ENCODE measurements at places on chromosomes 7 and 10.

DNA sequence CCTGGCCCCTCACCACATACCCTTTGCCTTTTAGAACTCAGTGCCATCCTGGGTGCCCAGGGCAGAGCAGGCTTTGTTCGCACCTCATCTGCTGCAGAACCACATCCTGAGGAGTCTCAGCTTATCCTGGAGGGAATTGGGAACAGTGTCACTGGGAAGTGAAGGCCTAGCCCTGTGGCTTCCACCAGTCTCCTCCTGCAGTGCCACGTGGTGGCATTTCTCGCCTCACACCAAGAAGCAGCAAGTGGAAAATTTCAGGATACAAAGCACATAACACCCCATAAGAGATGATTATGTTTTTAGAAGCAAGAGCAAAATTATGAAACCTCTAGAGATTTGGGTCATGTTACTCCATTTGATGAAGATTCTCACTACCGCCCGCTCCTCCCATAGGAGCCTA, 26.8 kb downstream of the UBE2D4 start:
- DNase-seq = no peak

DNA sequence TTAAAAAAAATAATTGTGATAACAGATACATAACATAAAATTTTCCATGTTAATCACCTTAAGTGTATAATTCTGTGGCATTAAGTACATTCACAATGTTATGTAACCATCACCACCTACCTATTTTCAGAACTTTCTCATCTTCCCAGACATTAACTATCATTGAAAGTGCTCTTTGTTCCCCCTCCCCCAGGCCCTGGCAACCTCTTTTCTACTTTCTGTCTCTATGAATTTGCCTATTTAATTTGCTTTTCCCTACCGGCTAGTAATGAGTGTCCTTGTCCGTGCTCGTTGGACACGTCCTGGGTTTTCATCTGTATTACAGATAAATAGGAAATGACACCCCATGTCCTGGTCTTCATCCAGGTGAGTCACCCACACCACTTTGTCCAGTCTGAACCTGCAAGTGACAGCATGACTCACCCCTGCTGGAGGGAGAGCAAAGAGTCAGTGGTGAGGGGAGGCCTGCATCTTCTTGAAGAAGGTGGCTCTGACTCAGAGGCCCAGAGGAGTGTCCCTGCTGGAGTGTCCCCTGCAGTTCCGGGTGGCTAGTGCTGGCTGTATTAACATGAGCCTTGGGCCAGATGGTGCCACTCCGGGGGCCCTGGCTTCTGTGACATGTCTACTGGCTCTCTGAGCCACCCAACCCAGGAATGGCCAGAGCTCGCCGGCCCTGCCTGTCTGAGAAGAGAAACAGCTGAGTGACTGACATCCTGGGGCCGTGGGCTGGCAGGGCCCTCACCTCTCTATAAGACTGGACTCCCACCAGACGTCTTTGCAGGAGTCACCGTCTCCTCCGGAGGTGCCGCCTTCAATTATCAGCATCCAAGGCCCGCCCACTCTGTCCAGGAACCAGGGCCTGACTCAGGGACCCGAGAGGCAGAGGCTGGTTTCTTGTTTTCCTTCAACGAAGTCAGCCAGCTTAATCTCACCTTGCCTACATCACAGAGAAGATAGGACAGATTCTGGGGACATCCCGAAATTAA, 503.2 kb upstream of the MKI67 start:
- DNase-seq = no peak

DNA sequence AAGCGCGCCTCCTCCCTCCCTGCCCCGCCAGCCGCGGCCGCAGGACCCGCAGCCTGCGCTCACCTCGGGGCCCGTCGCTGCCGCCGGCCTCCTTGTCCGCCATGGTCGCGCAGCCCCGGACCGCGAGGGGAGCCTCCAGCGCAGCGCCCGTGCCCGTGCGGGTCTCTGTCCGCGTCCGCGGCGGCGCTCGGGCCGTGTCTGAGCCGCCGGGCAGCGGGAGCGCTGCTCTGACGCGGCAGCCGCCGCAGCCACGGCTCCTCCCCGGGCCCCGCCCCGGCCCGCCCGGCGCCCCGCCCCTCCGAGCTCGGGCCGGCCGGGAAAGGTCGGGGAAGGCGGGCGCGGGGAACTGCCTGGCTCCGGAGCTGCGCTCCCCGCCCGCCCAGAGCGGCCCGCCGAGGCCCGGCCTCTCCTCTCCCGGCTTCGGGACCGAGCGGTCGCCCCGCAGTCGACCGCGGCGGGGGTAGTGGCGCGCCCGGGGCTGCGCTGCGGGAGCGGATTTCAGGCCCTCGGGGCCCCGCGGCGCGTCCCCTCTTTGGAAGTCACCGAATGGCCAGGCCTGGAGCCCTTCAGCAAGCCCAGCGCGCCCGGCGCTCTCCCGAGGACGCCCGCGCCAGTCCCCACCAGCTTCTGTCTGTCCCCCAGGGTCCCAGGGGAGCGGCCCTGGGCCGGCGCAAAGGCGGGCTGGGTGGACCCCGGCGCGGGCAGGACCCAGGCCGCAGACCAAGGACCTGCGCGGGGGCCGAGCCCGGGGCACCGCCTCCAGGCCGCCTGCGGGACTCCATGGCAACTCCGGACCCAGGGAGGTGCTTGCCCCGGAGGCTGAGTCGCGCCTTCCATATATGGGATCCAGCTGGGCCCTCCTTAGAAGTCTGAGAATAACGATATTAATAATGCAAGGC, at the start of gene HSPA12A:
TSS of gene HSPA12A (minus strand) at position 200 of the 899 bp plus-strand sequence. CDS start at position 103, 97 bp downstream.
- DNase-seq = peak; percentile 69

DNA sequence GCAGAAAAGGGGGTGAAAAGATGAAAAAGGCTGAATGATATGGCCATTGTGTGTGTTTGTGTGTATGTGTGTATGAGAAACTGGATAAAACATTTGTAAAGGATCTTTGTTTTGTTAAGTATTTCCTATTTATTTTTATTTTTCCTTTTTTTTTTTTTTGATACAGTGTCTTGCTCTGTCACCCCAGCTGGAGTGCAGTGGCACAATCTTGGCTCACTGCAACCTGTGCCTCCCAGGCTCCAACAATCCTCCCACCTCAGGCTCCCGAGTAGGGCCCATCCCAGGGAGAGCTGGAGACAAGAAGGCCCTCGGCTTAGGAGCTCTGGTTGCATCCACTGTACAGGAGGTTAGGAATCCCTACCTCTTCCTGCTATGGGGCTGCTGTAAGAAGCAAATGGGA, 6.9 kb upstream of the CALML5 start:
- no peak for DNase-seq

DNA sequence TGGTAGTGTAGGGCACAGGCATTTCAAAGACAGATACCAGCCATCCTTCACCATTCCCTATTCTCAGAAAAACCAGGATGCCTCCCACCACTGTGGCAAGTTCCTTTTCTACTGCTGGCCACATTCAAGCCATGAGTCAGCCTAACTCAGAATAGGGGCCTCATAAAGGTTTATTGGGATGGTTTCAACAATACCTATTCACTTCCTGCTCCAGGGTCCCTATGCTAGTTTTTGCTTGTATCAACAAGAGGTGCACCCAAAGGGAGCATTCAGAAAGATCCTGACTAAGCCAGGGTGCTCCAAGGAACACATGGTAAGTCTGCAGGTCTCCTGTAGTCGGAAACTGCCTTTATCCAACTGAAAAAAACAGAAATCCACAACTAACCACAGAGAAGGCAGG, 76.9 kb upstream of the EGR2 start:
- no peak for DNase-seq

GRCh38 chr10:87531908-87532622, 27.4 kb downstream of the MINPP1 start:
- no peak for DNase-seq

- DNase-seq = no peak
These were observed 11.0 kb downstream of the ZMIZ1 start for GRCh38 chr10:79079490-79080355.

DNA sequence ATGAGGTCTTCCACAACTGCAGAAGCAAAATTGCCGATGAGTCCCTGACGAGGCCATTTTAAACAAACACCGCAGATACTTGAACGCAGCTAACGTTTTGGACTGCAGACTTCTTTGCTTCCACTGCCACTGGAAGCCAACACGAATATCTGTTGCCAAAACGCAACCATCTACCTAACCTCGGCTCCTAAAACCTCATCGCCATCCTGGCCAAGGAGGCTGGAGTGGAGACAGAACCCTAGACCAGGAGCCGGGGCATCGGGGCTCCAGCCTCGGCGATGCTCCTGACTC, 493 bp downstream of the WDR91 start:
- no peak for DNase-seq

DNA sequence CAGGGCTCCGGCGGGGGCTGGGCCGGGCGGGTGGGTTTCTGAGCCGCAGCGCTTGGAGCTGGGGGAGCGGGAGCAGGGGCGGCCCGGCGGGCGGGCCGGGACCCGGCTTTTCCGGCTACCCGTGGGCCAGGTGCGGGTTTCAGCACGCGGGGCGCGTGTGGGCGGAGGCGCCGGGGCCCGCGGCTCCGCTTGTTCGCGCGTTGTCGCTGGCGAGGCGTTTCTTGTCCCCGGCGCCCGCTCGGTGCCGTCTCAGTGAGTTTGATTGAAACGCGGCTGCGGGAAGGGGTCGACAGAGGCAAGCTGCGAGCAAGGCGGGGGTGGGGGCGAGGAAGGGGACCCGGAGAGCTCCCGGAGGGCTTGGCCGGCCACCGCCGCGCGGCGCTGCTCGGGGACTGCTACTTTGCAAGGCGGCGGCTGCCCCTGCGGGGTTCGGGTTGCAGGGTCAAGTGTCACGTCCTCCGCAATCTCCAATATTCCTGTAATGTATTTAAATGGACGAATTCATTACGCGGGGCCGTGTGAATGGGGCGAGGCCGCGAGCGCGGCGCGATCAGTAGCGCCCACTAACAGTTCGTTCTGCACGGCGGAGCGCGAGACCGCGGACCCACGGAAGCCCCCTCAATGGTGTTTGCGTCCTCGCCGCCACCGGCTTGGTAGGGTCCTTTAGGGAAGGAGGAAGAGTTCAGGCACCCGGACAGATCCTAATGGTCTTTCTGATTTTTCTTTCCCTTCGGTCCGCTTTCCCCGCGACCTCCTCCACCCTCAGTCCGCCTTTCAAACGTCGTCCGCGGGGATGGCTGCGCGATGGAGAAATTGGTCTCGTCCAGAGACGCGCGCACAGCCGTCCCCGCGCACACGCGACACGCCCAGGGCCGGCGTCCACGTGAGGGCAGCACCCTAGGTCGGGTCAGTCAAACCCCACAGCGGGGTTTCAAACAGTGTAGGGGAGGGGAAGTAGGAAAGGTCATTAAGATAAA, 76.9 kb downstream of the INSIG1 start:
- no peak for DNase-seq

DNA sequence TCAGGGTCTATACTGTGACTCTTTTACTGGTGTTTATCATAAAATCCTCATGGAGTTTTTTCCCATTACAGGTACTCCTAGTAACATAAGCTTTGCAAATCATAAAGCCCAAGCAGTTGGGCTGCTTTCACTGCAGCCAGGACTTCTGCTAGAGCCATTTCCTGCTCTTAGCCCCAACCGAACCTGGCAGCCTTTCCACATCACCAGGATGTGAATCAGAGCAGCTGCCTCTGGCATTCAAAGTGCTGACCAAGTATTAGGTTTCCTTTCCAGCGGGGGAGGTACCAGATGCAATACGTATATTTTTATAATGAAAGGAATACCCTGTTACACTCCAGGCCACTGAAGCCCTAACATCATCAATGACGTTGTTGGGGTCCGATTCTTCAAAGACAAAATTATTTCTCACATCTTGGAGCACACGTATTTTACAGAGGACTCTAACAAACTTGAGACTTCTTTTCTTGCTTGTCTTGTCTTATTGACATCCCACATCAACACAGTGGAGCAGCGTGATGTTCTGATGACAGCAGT, 3.6 kb upstream of the HTR5A start:
- DNase-seq = no peak

GRCh38 chr10:49053053-49053997, 62.0 kb downstream of the VSTM4 start:
- no peak for DNase-seq

GRCh38 chr10:71713135-71714030, 6.2 kb downstream of the C10orf105 start:
- DNase-seq = no peak

GRCh38 chr10:119755446-119755845, 29.6 kb downstream of the INPP5F start:
- DNase-seq = no peak

DNA sequence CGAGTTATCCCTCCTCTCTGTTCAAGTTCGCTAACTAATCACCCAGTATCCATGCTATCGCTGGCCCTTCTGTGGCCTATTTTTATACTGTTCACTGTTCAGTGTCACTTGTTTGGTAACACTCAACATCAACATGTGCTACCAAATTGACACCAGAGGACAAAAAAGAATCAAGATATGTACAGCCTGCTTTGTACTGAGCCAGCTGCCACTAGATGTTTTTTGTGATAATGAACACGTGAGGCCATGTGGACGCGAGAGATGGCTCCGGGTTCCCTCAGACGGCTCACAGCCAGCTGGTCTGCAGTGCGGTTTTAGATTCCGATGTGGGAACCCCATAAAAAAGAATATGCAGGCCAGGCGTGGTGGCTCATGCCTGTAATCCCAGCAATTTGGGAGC, 21.2 kb downstream of the CAV1 start:
- no peak for DNase-seq

DNA sequence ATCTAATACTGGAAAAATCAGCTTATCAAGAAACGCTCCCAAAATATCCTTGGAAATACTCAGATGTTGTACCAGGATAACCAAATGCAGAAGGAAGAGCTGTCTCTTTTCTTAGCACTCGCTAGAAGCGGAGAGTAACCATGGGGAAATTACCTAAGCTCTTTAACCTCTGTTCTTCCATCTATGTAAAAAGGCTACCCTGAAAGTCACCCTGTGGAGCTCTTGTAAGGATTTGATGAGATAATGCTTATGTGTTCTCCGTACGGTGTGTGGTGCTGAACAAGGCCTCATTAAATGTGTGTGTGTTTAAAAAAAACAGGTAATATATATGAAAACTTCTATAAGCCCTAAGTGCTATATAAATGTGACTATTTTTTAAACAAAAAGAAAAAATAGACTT, 38.2 kb upstream of the MYO3A start:
- no peak for DNase-seq

- DNase-seq = no peak
These were observed 25.7 kb downstream of the PRKAG2 start for GRCh38 chr7:151851145-151851751.

GRCh38 chr10:62454687-62455397, 80.7 kb downstream of the ZNF365 start:
- no peak for DNase-seq

DNA sequence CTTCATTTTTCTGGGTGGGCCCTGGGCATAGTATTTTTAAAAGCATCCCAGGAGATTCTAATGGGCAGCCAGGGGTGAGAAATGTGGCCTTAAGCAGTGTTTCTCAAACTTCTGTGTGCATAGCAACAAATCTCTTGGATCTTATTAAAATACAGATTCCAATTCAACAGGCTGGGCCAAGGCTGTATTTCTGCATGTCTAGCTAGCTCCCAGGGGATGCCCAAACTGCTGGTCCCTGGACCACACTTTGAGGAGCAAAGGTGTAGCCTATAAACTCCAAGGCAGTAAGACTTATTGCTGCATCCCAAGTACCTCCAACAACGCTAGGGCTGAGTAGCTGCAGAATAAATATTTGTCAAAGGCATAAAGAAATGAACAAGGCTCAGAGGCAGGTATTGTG, 292.9 kb upstream of the ZMIZ1 start:
- DNase-seq = no peak

DNA sequence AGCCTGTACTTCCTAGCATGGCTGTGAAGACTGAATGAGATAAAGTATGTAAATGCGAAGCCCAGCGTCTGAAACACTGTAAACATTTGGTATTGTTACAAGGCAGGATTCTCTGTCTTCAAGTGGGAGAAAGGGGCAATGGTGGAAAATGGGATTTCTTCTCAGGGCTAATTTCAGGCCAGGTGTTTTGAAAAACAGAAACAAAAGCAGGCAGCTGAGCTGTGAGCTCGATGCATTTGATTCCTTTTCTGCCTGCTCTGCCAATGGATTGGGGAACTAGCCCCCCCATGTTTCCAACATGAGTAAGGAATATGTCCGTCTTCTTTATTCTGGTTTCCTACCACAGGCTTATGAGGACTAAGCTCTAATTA, 732.1 kb upstream of the AUTS2 start:
- no peak for DNase-seq
